Activated CD4-positive, CD25-positive, alpha-beta regulatory T cell (primary cell): ENCODE measurements at places on chromosomes 7 and 10.

DNA sequence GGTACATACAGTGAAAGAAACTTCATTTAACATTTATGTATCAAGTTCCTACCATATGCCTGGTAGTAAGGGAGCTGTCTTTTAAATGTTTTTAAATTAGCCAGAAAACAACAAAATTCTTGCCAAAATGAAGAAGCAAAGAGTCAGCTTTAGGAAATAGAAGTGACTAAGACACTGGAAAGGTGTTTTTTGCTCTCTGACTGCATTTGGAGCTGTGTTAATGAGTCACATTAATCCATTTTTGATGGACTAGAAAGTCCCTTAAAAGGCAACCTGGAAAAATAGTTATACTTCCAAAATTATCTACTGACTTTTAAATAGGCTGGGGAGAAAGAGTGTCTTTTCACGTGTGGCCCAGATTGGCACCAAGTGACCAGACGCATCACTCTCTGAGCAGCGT lies 3.9 kb upstream of the COL17A1 start:
- no peak for DNase-seq

DNA sequence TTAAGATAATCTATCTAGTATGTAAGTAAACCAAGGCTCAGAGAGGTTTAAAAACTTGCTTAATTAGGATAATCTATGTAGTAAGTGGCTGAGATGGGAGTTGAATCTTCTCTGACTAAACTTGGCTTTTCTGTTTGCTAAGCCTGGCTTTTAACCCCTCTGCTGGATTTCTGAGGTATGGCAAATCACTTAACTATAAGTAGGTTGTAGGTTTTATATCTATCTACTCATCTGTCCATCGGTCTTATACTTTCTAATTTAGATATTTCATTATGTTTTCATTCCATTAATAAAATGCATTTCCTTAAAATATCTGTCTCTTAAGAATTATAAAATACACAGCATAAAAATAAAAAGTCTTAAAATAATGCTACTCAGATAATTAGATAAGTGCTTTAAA lies 59.4 kb downstream of the ST7 start:
- no peak for DNase-seq

- DNase-seq = no peak
Observed at GRCh38 chr7:388961-389701, 99.2 kb downstream of the FOXL3 start.

DNA sequence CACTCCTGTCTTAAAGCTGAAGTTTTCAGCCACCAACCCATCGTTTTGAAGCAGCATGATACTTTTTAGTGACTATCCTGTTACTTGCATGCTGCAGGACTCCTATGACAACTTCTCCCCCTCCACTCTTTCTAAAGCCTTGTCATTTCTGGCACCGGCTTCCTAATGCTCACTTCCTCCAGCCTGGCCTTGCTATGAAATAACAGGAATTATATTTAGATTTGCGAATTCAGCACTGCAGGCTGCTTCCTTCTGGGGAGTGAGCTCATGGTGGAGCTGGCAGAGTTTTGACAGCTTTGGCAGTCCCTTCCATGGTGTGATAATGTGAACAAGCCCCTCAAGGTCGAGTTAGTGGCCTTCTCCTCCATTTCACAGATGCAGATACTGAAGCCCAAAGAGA lies 13.4 kb downstream of the BLNK start:
- no peak for DNase-seq

- DNase-seq = no peak
Observed at GRCh38 chr7:159211540-159212182, 67.0 kb upstream of the VIPR2 start.
